CD4-positive, alpha-beta T cell treated with Interleukin-17A for 1 hour (primary cell): ENCODE measurements at places on chromosomes 12 and 14.

GRCh38 chr12:69066492-69067373 is 133.8 kb upstream of the CPM start:
- DNase-seq, result no peak

DNA sequence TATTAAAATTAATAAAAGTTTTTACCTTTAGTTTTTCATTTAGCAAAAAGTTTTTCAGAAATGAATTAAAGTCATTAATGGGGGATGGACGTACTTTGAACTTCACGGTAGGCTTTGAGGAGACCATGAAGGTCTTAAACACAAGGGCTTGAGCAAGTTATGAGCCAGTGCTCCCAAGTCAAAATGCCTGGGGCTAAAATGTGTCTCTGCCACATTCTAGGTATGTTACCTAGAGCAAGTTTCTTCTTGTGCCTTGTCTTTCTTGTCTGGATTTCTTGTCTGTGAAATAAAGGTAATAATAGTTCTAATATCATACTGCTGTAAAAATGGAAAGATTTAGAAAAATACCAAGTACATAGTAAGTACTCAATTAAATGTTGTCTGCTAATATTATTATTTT is 132.7 kb upstream of the USP15 start:
- no peak for DNase-seq

DNA sequence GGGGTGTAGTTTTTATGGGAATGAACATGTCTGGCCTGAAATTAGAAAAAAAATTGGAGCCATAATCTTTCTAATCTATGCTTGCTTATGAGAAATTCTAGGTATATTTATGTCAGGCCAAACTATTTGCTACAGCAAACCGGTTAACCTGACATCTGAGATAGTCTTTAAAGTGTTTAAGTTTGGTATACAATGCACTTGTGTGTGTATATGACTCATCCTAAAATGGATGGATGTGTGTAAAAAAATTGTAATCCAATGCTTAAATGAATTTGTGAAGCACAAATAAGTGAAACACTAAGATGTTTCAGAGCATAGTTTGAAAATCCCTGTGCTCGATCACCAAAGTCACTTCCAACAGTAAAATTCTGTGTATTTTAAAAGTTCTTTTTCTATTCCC is 6.7 kb downstream of the CNOT2 start:
- no peak for DNase-seq

DNA sequence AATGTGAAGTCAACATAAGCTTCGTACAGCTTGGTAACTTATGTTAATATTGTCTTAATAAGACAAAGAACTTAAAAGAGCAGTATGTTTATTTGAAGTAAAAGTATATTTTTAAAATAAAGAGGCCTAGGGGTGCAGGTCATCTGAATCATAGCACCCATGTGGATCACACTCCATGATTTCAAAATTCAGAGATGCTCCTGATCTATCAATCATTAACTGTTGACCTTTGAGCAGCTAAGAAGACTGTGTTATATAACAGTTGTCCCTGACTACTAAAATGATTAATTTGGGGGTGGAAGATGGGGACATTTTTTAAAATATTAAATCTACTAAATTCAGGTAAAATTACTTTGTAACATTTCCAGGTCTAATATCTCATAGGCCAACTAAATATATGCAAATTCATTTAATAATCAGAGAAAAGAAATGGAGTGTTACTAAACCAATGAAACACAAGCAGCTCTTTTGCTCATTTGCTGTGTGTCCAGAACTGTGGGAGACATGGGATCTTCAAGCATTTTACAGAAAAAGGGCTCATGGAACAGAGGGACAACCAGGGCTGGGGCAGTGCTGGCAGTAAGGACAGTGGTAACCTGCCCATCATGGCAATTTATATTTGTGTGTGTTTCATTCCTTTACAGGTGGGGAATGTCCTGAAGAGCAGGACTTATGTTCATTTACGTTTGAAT is 120.7 kb upstream of the PCED1B start:
- DNase-seq, result no peak

DNA sequence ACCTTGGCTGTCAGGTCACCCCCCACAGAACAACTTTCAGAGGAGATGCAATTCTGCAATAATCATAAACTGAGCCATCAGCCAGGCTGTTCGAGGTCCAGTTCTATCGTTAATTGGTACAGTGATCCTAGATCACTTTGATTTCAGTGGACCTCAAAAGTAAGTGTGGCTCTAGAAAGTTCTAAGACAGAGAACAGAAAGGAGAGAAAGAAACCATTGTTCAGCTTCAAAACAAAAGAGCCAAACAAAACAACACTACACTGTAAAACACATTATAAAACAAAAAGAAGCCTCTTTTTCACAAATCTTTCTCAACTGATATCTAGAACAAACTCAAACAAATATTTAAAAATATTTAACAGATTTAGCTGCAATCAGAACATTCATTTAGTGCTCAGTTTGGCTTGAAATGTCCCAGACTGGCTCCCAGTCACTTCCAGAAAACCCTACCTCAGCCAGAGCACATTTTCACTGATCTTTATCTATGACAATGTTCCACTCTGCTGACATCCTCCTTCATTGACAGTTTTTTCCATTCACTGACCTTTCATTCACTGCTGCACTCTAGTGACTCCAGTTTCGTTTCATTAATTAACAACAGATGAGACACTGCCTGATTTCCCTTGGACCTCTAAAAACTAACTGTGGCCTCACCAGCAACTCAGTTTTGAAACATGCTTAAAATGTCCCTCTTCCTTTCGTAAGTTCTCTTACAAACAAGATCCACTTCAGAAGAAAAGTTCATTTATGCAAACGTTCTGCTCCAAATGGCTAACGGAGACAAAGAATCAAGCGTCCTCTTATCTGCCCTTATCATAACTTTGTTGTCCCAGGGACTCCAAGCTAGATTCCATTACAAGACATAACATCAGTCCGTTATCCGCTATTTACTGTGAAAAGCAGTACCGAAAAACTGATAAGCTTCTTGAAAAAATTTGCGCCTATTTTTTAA is 56.8 kb downstream of the DUSP16 start:
- DNase-seq, result peak; percentile 33

DNA sequence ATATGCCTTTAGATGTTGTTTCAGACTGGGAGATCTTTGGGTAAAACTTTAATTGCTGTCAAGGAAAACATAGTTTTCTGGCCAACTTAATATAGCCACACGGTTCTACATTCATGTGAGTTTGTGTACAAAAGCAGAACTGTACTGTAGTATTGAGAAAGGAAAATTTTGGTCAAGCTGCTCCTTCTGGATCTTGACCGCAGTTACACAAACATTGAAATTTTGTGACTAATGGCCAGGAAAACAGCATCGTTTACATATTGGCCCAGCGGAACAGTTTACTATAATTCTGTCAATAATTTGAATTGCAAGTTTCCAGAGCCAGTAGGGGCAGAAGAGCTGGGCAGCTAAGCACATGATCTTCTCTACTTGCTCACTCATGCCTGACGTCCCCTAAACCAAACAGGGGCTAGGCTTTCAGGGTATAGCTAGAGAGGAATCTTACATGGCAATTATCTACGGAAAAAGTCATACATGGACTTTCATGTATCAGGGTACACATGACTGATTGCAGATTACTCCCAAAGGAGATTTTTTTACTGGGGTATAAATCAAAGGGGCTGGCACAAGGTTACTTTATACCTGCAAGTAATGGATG is 11.4 kb upstream of the ART4 start:
- no peak for DNase-seq

- no peak for DNase-seq
Measured at GRCh38 chr14:90857866-90858265, 41.6 kb upstream of the TTC7B start.

DNA sequence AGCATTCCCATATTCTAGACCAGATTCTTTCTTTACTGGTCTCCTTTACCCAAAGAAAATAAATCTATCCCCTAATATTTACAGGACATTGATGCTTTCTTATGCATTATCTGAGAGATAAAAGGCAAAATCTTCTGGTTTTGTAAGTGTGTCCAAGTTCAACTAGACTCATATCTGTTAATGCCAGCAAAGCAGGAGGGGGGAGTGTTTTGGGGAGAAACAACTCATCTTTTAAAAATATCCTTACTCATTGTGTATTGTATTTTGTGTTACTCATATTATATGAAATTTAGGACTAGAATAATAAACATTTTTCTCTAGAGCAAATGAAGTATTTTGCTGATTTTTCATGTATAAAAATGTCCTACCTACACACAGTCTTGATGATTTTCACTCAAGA is 54.8 kb downstream of the SAMD4A start:
- no peak for DNase-seq

GRCh38 chr12:131990980-131991305 is 41.2 kb downstream of the EP400 start:
- no peak for DNase-seq

DNA sequence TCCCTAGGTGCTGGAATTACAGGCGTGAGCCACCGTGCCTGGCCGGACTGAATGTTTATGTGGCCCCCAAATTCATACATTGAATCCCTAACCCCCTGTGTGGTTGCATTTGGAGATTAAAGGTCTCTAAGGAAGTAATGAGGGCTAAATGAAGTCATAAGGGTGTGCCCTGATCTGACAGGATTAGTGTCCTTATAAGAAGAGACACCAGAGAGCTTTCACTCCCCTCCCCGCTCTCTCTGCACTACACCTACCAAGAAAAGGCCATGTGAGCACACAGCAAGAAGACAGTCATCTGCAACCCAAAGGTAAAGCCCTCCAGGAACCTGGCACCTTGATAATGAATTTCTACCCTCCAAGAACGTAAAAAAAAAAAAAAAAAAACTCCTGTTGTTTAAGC is 212.1 kb upstream of the CAND1 start:
- DNase-seq, result no peak

DNA sequence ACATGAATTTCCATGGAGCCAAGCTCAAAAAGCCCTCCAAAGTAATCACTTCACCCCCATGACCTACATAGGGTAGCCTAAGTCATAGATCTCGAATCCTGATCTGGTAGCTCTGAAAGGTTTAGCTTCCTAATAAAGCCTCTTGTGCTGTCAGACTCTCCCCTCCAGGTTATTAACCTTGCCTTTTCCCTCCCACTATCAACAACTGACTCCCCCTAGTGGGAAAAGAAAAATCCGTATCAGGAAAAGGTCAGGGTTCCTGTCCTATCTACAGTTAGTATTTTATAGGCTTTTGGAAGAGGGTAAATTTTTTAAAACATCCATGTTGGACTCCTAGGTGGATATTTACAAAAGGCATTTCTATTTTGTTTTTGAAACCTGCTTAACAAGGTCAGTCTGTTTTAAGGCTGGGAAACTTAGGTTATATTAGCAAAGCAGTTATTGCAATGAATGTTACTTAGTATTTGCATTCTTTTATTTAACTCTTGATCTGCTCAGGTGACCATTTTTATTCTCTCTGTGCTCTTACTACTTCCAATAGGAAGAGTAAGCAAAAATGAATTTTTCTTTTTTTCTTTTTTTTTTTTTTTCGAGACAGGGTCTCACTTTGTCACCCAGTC is 8.0 kb downstream of the YY1 start:
- peak; percentile 68 for DNase-seq

- peak; percentile 65 for DNase-seq
Measured at GRCh38 chr14:94001501-94002396, 4.6 kb downstream of the CCDC197 start.

GRCh38 chr12:23197266-23197665 is 572.3 kb downstream of the ETNK1 start:
- no peak for DNase-seq

DNA sequence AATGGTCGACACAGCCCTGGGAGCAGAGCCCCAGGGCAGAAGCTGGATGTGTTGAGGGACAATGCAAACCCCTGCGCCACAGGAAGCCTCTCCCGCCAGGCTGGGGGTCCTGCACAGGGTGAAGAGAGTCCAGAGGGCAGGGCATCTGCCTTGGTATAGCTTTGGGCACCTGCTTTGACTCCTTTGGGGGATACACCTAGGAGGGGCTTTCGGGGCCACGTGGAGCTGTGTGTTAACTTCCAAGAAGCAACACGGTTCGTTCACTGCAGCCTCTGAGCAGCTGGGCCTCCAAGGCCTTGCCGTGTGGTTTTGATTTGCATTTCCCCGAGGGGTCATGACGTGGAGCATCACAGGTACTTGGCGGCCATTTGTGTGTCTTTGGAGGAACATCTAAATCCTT is 5.8 kb upstream of the PUS1 start:
- DNase-seq, result no peak
